ENCODE measurements at places on chromosomes 16 and 17.
A peak's percentile ranks its signal among the peaks of the same experiment; 100 is the strongest.

GRCh38 chr17:21373036-21373435 lies 3.1 kb upstream of the KCNJ12 start:
- DNase-seq, result no peak

DNA sequence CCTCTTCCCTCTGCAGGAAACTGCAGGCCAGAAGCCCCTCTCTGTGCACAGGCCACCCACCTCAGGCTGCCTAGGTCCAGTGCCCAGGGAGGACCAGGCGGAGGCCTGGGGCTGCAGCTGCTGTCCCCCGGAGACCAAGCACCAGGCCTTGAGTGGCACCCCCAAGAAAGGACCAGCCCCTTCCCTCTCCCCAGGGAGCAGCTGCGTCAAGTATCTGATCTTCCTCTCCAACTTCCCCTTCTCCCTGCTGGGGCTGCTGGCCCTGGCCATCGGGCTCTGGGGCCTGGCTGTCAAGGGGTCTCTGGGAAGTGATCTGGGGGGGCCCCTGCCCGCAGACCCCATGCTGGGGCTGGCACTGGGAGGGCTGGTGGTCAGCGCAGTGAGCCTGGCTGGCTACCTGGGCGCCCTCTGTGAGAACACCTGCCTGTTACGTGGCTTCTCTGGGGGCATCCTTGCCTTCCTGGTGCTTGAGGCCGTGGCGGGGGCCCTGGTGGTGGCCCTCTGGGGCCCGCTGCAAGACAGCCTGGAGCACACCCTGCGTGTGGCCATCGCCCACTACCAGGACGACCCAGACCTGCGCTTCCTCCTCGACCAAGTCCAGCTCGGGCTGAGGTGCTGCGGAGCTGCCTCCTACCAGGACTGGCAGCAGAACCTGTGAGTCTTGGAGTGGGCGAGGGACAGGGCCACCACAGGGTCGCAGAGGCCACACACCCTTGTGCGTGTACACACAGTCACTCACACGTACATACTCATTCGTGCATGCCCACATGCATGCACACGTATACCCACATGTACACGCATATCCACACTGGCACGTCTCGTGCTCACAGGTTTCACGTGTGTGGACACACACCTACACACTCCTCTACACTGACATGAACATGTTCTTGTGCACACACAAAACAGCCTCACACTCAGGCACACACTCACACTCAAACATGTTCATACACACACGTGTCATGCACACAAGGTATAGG lies 8.3 kb downstream of the TSPAN10 start:
- DNase-seq, result no peak

GRCh38 chr17:32575852-32576251 lies 89.1 kb downstream of the CDK5R1 start:
- peak; percentile 17 for DNase-seq

DNA sequence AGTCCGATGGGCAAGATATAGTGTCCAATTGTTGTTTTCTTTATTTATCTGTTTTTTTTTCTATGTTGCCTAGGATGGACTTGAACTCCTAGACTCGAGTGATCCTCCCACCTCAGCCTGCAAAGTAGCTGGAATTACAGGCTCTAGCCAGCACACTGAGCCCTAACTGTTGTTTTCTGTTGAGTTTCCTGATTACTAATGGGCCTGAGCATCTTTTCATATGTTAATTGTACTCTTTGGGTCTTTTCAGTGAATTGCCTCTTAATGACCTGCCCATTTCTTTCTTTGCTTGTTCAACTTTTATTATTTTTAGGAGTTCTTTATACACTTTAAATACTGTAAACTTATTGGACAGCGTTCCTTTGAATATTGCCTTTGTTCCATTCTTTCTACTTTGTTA lies 213.0 kb downstream of the HS3ST3B1 start:
- no peak for DNase-seq

DNA sequence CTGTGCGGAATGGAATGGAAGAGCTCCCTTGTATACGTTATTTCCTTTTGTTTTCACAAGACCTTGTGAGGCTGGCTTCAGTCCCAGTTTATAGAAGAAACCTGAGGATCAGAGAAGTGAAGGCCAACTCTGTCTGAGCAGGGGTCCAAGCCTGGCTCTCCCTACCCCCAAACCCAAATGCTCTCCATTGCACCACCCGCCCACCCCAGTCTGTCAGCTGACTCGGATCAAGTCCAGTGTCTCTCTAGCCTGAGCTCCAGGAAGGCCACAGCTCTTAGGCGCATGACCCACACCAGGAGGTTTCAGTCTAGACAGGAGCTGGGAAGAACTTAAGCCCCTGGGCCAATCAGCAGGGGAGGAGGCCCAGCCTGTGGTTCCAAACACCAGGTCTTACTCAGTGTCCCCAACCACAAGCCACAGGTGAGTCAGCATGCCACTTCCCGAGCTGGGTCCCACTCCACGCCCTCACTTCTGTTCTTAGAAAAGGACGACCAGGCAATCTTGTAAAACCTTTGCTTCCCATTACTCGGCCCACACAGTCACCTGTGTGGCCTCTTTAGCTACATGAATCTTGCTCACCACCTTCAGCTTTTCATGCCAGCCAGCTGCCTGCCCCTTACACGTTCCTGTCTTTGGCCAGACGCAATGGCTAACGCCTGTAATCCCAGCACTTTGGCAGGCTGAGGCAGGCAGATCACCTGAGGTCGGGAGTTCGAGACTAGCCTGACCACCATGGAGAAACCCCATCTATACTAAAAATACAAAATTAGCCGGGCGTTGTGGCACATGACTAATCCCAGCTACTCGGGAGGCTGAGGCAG lies 27.8 kb downstream of the TK2 start:
- DNase-seq, result peak; percentile 94

DNA sequence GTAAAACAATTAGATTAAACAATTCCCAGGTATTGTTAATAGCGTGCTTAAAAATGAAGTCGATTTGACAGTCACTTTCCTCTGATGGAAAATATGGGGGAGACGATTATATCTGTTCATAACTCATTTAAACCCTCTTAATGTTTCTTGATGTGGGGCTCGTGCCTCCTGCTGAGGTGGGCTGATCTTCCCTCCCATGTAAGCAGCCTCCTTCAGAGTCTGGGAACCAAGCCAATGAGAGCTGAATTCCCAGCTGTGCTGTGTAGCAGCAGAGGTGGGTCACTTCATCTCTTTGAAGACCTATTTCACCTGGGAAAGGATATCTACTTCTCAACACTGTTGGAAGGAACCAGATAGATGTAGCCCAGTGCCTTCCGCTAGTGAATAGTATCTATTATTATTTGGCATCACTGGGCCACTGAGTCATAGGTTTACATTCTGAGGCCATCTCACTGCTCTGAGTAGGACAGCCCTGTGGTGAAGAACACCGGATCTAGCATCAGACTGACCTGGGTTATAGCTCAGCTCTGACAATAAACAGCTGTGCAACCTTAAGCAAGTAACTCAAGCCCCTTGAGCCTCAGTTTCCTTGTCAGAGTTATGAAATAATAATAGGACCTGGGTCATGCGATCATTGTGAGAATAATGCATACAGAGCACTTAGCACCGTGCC lies 85.3 kb upstream of the C16orf82 start:
- no peak for DNase-seq

DNA sequence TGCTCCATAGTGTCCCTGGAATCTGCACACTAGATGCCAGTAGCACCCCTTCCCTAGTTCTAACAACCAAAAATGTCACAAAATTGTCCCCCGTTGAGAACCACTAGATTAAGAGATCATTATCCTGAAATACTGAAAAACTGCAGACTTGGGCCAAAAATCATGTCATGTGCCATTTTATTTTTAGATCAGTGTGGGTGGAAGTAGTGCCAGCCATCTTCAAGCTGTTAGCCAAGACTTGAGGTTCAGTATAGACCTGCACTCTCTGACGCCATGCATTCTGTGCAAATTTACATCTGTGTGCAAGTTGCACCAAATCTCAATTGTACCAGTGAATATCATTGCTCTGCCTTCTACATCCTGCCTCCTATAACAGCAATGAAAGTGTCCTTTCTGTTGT lies 31.5 kb upstream of the NOL11 start:
- DNase-seq, result no peak

GRCh38 chr16:49281843-49282642 lies 405 bp upstream of the CBLN1 start:
- peak; percentile 2 for DNase-seq

GRCh38 chr16:14510939-14511799 lies 118.9 kb downstream of the PARN start:
- DNase-seq, result no peak

DNA sequence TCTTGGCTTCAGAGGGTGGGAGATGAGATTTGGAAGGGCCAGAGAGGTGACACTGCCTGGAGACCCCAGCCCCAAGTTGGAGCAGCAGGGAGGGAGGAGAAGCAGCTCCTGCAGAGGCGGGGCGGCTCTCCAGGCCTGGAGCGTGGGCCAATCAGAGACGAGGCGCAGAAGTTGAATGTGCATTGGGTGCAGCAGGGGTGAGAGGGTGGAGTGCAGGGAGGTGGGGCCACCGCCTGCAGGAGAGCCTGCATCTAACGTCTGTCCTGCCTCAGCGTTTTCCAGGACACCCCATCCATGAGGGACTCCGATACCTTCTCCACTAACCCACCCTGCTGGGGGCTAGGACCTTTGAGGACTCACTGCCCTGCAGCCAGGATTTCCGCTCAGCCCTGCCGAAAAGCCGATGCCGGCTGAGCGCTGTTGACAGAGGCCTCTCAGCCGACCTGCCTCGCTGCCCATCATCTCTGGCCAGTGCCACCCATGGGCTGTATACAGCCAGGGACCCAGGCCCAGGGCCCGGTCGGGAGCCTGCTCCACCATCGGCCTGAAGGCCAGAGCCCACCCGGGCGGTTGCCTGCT lies 146.2 kb downstream of the ENGASE start:
- DNase-seq, result no peak

GRCh38 chr17:62807812-62808575 lies at the start of gene MARCHF10:
Gene MARCHF10, minus strand, starts transcription at chr17:62808314. Its CDS starts 6,579 bp downstream, at chr17:62801735.
- no peak for DNase-seq

DNA sequence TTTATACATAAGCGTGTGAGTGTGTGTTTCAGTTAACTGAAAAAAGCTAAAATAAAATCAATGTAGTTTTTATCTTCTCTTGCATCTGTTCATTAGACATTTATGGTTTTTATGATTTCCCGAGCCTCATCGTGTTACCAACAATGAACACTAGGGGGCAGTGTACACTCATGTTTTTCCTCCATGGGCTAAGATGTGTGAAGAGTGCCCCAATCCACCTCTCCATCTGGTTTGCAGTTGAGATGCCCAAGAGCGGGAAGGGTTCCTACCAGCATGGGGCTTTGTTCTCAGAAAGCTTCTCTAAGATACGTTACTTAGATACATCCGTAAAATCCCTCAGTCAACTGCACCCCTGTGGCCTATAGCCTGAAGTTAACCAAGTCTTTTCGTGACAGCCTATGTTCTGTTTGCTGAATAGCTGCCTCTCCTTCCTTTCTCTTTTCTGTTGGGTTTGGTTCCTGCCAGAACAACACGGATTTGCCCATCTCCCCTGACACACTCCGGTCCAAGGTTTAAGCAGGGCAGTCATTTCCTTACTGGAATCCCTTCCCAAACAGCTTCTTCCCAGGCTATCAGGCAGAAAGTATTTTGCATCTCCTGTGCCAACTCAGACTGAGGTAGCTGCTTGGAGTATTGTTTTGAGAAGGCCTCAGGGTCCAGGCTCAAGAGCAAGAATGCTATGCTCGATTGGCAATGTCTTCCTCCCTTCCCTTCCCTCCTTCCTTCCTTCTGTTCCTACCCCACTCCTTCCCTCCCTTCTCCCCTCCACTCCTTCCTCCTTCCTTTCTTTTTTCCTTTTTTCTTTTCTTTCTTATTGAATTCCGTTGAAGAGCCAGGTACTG lies 12.9 kb upstream of the ELAC2 start:
- DNase-seq, result peak; percentile 66

GRCh38 chr16:48385253-48386150 lies at the start of gene SIAH1:
Gene SIAH1, minus strand, starts transcription at chr16:48385413. Its CDS starts 22,985 bp downstream, at chr16:48362428.
- DNase-seq, result peak; percentile 88

- DNase-seq, result no peak
Measured at GRCh38 chr17:62859146-62859545, 51.0 kb upstream of the MARCHF10 start.

GRCh38 chr17:7132511-7133094 lies 18.0 kb upstream of the ASGR2 start:
- DNase-seq, result peak; percentile 82

GRCh38 chr16:9042964-9043680 lies 48.3 kb upstream of the HAPSTR1 start:
- no peak for DNase-seq

GRCh38 chr17:62572888-62573401 lies 54.5 kb upstream of the MRC2 start:
- no peak for DNase-seq

- DNase-seq, result no peak
Measured at GRCh38 chr17:77444628-77444983, 303.8 kb downstream of the SEC14L1 start.

GRCh38 chr16:61083711-61084110 lies 952.5 kb downstream of the CDH8 start:
- DNase-seq, result no peak

DNA sequence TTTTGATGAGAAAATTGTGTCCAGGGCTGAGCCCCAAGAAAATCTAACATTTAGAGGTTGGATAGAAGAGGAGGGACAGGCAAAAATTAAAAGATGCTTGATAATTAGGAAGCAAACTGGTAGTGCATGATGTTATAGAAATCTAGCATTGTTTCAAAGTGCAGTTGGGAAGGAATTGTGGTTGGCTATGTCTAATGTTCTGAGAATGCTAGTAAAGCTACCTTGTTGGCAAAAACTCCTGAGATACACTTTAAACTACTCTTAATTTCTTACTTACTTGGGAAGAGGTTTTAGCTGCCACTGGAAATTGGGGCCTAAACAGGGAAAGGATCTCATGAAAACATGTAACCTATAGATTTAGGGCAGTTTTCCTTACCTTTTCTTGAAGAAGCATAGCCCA lies 48.3 kb downstream of the MAP2K4 start:
- DNase-seq, result no peak

DNA sequence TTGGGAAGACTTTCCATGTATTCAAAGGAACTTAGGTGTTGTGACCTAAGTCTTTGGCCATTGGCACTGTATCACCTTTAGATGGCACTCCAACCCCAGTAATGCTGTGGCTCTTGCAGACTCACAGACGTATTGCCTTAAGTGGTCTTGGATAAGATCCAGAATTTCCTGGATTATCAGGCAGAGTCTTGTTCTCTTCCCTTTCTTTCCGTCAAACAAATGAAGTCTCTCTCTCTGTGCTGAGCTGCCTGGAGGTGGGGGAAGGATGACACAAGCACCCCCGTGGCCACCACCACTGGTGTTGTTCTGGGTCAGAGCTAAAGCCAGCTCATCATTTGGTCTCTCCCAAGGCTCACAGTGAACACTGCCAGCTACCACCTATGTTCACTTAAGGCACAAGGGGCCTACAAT lies 789.9 kb upstream of the KIF2B start:
- no peak for DNase-seq
